ENCODE measurements at places on chromosomes 13 and 19. TPM values are rescaled to one million over a fixed set of nuclear protein-coding genes. Genes with fewer than 3 reads are reported as not detected.

VSTM1 gene
- total RNA-seq, result not detected

PEPD gene
- total RNA-seq, result 323 TPM

PALM gene
- total RNA-seq, result 99.3 TPM

ZSCAN4 gene
- total RNA-seq, result not detected
